ENCODE measurements at places on chromosomes 6 and 20. TPM values are rescaled to one million over a fixed set of nuclear protein-coding genes. Genes with fewer than 3 reads are reported as not detected.

Gene LAMP5
- 1.0 TPM for total RNA-seq

DNA sequence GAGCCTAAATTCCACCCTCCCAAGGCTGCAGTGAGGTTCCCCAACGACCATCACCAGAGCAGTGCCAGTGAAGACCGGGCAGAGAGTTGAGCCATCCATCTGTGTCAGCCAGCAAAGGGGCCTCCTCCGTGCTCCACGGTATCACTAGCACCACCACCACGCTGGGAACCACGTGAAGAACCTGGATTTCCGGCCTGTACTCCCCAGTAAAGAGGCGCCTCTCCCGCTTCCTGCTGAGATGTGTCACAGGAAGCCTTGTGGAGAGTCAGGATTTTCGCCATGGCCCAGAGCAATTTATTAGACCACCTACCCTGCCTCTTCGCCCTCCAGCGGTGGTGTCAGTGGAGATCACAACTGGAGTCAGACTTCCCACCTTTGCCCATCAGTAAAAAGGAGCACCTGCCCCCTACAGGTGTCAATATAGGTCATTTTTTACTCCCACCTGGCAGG lies 28.8 kb downstream of the CPXM1 start:
- no peak for DNase-seq

Gene VAPB
- total RNA-seq: 9.1 TPM

DNA sequence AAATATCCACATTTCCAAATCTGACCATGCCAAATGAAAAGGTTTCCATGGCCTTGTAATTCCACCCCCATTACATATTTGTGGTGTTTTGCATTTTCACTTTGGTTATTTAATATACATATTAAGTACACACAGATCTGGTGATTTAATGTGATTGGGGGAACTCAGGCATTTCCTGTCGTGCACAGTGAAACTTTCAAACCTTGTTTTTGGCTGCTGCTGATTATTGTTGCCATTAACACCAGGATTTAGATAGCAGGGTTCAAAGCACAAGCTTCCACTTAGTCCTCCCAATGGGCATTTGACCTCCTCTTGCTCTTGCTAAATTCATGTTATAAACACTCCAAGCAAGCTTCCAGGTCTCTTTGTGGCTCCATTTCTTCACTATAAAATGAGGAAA lies 166.5 kb downstream of the SOBP start:
- peak; percentile 20 for DNase-seq

Gene ZC2HC1B
- total RNA-seq: not detected

Gene USP49
- 2.0 TPM for total RNA-seq

- no peak for DNase-seq
Observed at GRCh38 chr6:45253453-45253852, 74.7 kb upstream of the RUNX2 start.

- no peak for DNase-seq
Observed at GRCh38 chr6:28335040-28335563, 846 bp downstream of the ZSCAN31 start.

Measured in dermis microvascular lymphatic vessel endothelial cell (primary cell).